ENCODE measurements at places on chromosomes 11 and 22.

DNA sequence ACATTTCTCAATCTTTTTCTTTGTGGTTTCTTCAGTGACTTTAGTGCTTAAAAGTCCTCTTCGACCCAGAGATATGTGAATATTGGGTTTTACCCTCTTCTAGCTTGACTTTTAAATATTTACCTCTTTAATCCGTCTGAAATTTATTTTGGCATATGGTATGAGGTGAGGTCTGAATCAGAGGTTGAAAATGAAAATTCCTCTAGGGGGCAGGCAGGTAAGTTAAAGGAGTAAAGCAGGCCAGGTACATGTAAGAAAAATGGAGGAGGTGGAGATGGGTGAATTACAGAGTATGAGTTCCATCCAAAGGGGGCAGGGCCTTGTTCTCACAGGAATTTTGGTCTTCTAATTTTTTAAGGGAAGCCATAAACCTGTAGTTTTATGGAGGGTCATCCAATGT is 263.8 kb upstream of the NARS2 start:
- no peak for DNase-seq

- DNase-seq: no peak
Measured at GRCh38 chr22:31235081-31235480, 23.0 kb downstream of the LIMK2 start.

DNA sequence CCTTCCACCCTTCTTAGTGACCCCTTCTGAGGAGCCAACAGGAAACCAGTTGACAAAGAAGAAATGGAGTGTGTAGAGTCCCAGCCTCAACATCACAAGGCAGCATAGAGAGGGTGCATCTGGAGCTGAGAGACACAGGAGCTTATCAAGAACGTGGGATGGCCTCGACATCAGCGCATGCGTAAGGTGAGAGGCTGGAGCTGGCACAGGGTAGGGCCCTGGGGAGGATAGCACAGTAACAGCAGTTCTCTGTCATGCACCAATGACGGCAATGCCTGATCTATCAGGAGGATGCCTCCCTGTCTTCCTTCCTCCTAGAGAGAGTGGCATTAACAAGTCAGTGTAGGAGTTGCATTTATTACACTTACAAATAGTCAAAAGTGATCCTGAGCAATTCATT is 426.1 kb downstream of the NTM start:
- no peak for DNase-seq

GRCh38 chr22:46694416-46695170 is 43.5 kb downstream of the CERK start:
- no peak for DNase-seq

GRCh38 chr11:35165423-35166368 is 26.7 kb downstream of the CD44 start:
- peak; percentile 74 for DNase-seq

GRCh38 chr11:57403802-57404147 is 13.3 kb upstream of the PRG2 start:
- DNase-seq: no peak

DNA sequence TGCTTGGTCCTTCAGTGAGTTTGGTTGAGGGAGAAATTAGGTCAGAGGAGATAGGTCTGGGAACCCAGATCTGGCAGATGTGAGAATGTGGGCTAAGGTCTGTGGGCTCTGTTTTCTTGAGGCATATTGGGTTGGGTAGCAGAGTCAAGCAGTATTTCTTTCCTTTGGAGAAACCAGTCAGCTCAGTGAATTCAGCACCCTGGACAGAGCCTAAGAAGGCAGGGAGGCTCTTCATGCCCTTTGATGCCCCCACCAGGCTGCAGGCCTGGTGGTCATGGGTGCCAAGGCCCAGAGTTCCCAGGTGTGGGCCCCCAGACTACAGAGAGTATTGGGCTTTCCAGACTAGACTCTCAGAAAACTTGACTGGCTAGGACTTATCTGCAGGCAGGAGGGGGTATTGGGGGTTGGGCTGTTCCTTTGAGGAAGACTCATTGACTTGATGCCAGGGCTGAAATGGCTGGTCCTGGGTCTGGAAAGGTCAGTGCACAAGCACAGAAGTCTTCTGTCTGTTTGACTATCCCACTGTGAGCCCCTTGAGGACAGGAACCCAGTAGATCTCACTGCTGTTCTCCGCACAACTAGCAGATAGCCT is 45.3 kb upstream of the NECTIN1 start:
- no peak for DNase-seq

GRCh38 chr11:11865449-11865848 is 23.7 kb downstream of the USP47 start:
- DNase-seq: no peak

DNA sequence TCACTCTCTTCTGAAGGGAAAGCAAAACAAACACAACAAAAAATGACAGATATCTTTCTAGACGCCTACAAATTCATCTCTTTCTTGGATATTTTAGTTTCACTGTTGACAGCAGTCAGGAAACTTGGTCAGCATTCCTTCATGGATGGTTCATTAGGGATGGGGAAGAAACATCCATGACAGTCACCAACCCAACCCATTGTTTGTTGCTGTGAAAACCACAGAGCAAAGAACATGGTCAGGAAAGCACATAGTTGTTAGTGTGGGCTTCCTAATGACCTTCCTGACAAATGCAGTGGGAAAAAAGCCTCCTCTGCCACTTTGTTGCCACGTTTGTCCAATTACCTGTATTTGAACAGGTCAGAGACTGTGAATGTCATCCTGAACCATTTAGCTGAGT is 139.8 kb upstream of the SNX19 start:
- no peak for DNase-seq

DNA sequence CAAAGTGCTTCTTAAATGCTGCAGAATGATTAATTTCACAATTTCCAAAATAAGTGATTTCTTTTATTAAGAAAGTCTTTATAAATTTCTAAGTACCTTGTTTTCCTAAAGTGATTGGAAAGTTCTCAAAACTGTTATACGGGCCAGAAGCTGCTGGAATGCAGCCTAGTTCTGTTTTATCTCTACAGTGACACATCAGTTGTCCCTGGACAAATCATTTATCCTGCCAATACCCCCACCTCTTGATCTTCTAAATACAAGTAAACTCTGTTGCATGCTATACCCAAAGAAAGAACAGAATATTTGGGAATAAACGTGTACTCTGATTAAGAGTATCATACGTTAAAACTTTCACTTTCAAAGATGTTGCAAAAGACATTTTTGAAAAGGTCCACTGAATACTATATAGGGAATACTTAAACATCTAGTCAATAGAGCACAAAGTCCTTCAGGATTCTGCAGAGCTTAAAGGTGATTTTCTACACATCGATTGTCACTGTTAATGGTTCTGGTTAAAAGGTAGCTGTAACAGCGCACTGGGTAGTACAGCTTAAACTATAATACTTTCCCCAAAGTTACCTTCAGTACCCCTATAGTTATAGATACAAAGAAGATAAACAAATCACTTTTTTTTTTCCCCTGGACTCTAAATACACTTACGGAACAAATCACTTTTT is 92.1 kb upstream of the APOA1 start:
- no peak for DNase-seq

DNA sequence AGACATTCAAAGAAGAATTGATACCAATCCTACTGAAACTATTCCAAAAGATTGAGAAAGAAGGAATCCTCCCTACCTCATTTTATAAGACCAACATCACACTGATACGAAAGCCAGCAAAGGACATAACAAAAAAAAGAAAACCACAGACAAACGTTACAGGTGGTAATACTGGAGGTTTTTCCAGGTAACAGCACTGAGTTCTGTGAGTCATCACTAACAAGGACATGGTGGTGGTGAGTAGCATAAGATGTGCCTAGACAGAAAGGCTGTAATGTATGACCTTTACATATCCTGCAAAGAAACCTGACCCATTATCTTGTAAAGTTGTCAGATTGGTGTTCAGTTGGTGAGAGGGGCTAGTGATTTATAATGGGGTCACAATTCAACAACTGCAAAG is 15.3 kb downstream of the OR9G1 start:
- no peak for DNase-seq

- no peak for DNase-seq
Measured at GRCh38 chr11:6554828-6555706, 48.3 kb downstream of the RRP8 start.

GRCh38 chr11:19777039-19777376 is 64.4 kb downstream of the NAV2 start:
- no peak for DNase-seq

DNA sequence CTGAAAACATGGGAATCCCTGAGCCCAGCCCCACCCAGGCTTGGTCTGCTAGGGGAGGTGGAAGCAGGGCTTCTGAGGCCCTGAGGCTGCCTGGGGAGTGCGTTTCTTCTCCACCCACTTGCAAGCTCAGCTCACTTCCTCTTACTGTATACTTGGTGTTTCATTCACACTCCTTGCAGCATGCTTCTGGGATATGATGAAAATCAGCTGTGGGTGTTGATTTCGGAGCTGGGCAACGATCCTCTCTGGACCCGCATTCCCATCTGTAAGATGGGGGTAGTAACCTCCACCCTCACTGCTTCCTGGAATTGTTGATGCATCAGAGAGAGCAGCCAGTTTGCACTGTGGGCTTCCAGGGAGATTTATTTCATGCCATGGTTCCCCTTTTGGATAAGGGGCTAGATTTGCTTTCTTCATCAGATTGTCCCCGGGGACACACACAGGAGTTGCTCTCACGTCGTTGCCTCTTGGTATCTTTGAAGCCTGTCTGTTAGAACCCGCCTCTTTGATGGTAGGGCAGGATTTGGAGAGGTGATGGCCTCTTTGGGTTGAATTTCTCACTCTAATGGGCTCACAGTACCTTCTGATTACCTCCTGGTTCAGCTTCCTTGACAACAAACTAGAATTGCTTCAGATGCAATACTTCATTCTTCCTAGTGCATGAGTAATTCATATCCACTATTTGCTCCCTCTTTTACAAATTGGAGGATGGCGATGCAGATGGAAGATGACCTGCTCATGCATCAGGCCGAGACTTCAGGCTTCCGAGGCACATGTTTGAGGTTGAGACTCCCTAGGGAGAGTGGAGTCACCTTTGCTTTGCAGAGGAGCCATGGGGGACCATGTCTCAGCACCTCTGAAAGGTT is 40.4 kb downstream of the BCR start:
- no peak for DNase-seq

Data from stimulated activated CD8-positive, alpha-beta memory T cell treated with anti-CD3 and anti-CD28 coated beads, Interleukin-15, amount 100 ng/mL, for 4 hours (primary cell).